ENCODE measurements at places on chromosomes 4 and X.

- no peak for DNase-seq
Measured at GRCh38 chr4:1604706-1605205, 79.4 kb downstream of the FAM53A start.

GRCh38 chr4:173411106-173411693 is 12.3 kb upstream of the SCRG1 start:
- no peak for DNase-seq

GRCh38 chrX:120200851-120201250 is 42.4 kb downstream of the RHOXF2 start:
- no peak for DNase-seq

- no peak for DNase-seq
Measured at GRCh38 chr4:73600954-73601353, 19.3 kb downstream of the RASSF6 start.

GRCh38 chr4:137957806-137958205 is 284.3 kb downstream of the SLC7A11 start:
- no peak for DNase-seq
